Thoracic aorta (tissue), 2 donors: ENCODE measurements at places on chromosomes 12 and 14. TPM values are rescaled to one million over a fixed set of nuclear protein-coding genes. Genes with fewer than 3 reads are reported as not detected.

Gene SPTB
- 9.9 TPM for total RNA-seq

Gene HSP90B1
- total RNA-seq: 522 TPM

DNA sequence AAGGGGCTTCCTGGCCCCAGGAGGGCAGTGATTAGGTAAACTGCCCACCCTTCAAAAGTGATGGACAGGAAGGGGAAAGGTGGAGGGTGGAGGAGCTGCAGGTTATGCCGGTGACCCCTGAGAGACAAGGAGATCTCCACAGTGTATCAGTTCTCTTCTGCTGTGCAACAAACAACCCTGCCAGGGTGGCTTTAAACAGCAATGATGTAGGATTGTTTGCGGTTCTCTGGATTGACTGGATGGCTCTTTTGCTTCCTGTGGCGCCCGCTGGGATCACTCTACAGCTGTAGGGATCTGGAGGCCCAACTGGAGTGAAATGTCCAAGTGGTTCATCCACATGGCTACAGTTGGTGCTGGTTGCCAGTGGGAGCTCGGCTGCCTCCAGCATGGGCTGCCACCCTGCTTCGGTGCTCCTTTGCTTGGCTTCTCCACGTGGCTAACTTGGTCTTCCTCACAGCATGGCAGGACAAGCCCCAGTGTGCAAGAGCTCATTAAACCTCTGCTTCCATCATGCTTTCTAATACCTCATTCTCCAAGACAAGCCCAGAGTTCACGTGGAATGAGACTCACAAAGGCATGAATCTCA, 8.6 kb upstream of the ANKRD9 start:
- DNase-seq: no peak
- no peaks in the 10 kb centered on the region for H3K36me3 ChIP-seq
- H3K27me3 ChIP-seq: no peaks in the 10 kb centered on the region
- no peak overlapping the region for H3K4me3 ChIP-seq

DNA sequence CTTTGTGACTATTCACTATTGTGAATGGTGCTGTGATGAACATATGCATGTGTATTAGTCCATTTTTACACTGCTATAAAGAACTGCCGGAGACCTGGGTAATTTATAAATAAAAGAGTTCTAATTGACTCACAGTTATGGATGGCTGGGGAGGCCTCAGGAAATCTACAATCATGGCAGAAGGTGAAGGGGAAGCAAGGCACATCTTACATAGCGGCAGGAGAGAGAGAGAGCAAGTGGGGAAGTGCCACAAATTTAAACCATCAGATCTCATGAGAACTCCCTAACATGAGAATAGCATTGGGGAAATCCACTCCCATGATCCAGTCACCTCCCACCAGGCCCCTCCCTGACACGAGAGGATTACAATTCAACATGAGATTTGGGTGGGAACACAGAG, 90.8 kb downstream of the ATP23 start:
- H3K4me1 ChIP-seq: no peaks in the 10 kb centered on the region
- no peak for DNase-seq
- no peaks in the 10 kb centered on the region for H3K36me3 ChIP-seq
- H3K27ac ChIP-seq: no peak overlapping the region

DNA sequence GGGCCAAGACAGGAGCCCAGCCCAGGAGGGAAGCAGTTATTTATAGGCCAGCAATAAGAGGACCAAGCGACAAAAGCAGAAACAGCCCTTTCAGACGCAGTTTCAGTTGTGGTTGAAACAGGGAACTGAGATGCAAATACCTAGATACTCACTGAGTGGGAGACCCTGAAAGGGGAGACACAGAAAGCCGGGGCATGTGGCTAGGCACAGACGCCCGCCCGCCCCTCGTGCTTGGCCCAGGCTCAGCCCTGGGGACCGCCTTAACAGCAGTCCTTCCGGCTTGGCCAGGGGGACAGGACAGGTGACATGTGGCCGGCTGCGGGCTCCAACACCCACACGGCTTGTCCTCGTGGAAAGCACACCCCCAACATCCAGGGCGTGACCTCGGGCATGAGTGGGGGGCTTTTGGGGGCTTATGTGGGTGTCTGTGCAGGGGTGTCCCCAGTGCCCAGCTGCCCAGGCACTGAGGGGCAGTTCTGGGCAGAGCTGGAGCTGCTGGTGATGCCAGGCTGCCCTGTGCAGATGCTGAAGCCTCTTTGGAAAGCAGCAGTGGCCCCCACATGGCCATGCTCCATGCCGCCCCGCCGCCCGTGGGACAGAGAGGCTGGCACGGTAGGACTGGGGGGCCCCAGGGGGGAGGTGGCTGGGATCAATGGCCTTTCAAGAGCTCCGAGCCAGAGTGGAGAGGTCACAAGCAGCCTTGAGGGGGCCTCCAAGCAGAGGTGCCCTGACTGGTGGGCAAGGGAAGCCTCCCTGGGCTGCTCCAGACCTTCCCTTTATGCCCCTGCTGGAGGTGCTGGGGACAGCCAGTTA, 2.1 kb downstream of the PLD4 start:
- H3K27ac ChIP-seq: no peak overlapping the region
- no peak overlapping the region for H3K4me3 ChIP-seq
- DNase-seq: no peak
- H3K4me1 ChIP-seq: no peaks in the 10 kb centered on the region
- H3K36me3 ChIP-seq: no peaks in the 10 kb centered on the region

DNA sequence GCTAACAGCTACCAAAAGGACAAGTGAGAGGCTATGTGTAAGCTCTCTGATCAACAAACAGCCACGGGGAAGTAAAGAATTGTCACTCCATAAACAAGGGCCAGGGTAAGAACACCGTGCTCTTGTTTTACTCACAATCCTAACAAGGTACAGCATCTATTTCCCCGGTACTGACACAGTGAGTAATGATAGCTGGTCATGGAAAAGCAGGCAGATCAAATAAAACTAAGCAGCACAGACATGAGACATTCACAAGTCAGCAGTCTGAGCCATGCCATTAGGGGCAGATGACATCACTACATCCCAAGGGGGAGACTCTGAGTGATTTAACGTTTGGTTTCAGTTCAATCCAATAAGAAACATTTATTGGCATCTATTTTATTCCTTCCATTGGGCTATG, 54.4 kb downstream of the ARL6IP4 start:
- no peaks in the 10 kb centered on the region for H3K4me1 ChIP-seq
- no peak for DNase-seq
- H3K27ac ChIP-seq: no peak overlapping the region
- no peaks in the 10 kb centered on the region for H3K27me3 ChIP-seq

- H3K4me3 ChIP-seq: no peak overlapping the region
- DNase-seq: no peak
- no peaks in the 10 kb centered on the region for H3K36me3 ChIP-seq
- no peaks in the 10 kb centered on the region for H3K27me3 ChIP-seq
- H3K4me1 ChIP-seq: peaks cover 11% of the 10 kb centered on the region
- H3K27ac ChIP-seq: no peak overlapping the region
Measured at GRCh38 chr14:77529213-77529612, 30.6 kb upstream of the ISM2 start.

DNA sequence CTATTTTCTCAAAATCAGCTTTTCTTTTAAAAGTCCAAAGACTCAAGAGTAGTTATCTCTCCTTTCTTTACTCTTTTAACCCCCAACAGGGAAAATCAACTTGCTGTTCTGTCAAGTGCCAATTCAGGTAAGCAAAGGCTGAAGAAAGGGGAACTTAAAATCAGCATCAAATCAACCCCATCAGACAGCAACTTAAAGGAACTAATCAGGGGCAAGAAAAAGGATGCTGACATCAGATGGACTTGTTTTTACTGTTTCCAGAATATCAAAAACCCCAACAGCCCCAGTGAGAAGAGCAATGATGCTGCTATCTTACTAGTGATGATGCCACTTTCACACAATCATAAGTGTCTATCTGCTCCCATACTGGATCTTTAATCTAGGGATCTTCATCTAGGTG, 3.4 kb downstream of the BAZ2A start:
- H3K27ac ChIP-seq: no peak overlapping the region
- no peak for DNase-seq
- H3K4me3 ChIP-seq: no peak overlapping the region
- peaks cover 29% of the 10 kb centered on the region for H3K4me1 ChIP-seq
- peaks cover 9% of the 10 kb centered on the region for H3K36me3 ChIP-seq

GRCh38 chr14:64516969-64517368, 12.4 kb downstream of the ZBTB1 start:
- H3K4me1 ChIP-seq: peaks cover 10% of the 10 kb centered on the region
- no peaks in the 10 kb centered on the region for H3K36me3 ChIP-seq
- H3K27ac ChIP-seq: no peak overlapping the region
- no peak overlapping the region for H3K4me3 ChIP-seq

- DNase-seq: no peak
- no peak overlapping the region for H3K4me3 ChIP-seq
- H3K27me3 ChIP-seq: no peaks in the 10 kb centered on the region
- H3K4me1 ChIP-seq: no peaks in the 10 kb centered on the region
Measured at GRCh38 chr14:73125169-73125588, 11.1 kb upstream of the PSEN1 start.

- H3K4me1 ChIP-seq: no peaks in the 10 kb centered on the region
- DNase-seq: no peak
- H3K36me3 ChIP-seq: no peaks in the 10 kb centered on the region
- no peak overlapping the region for H3K27ac ChIP-seq
- H3K27me3 ChIP-seq: no peaks in the 10 kb centered on the region
Measured at GRCh38 chr14:72753044-72753710, 140.7 kb downstream of the DPF3 start.

DNA sequence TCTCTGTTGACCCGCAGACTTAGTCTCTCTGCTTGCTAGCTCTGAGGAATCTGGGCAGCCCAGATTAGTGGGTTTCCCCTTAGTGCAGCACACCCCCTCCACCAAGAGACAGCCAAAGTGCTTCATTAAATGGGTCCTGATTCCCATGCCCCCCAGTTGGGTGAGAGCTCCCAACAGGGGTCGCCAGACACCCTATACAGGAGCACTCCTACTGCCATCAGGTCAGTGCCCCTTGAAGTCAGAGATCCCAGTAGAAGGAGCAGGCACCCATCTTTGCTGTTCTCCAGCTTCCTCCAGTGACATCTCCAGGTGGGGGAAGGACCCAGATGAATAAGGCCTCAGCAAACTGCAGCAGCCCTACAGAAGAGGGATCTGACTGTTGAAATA, 36.7 kb upstream of the C14orf132 start:
- DNase-seq: no peak
- H3K4me3 ChIP-seq: no peak overlapping the region
- no peaks in the 10 kb centered on the region for H3K36me3 ChIP-seq
- H3K27ac ChIP-seq: no peak overlapping the region

DNA sequence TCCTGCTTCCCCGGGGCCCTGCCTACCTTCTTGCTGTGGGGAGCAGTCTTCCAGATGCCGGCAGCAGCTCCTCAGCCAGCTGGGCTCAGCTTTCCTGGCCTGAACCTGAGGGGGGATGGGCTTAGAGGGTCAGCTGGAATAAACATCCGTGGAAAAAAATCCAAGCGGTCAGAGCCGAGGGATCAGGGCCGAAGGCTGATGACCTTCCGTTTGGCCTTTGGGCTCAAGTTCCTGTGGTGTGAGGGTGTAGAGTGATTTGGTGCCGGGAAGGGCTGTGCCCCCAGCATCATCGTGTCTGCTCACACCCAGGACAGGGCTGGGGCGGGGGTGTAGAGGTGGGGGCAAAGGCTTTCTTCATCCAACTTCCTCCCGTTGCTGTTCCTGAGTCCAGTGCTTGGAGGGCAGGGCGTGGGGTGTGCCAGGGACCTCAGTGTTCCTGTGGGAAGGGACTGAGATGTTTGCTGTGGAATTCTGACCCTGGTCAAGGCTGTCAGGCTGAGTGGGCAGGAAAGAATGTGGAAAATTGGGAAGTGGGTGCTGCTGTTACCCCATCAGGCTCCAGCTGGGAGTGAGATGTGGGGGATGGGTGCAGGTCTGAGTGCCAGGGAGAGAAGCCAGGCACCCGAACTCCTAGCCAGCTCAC, 2.6 kb downstream of the SMIM41 start:
- H3K4me1 ChIP-seq: peaks cover 15% of the 10 kb centered on the region
- peaks cover 12% of the 10 kb centered on the region for H3K36me3 ChIP-seq
- H3K27ac ChIP-seq: no peak overlapping the region
- DNase-seq: no peak
- H3K4me3 ChIP-seq: no peak overlapping the region

GRCh38 chr12:39095636-39096330, 190.4 kb upstream of the CPNE8 start:
- H3K27ac ChIP-seq: no peak overlapping the region
- H3K27me3 ChIP-seq: no peaks in the 10 kb centered on the region
- H3K4me3 ChIP-seq: no peak overlapping the region
- no peak for DNase-seq
- no peaks in the 10 kb centered on the region for H3K36me3 ChIP-seq

DNA sequence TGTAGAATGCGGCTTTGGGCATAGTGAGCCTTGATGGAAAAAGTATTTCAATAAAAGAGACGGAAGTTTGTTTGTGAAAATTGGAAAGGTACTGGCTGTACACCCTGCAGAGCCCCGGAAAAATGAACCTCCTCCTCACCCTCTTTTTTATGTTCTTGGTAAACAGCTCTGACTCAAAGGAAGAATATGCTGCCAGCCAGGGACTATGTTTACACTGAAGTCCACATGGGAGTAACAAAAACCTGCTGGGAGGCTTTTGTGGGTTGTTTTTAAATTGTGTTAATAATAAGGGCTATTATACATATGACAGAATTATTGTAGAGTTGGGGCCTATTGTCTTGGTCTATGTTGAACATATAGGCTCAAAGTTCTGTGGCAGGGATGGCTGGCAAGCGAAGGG, 70.7 kb downstream of the TTC8 start:
- no peak overlapping the region for H3K27ac ChIP-seq
- no peaks in the 10 kb centered on the region for H3K36me3 ChIP-seq
- no peaks in the 10 kb centered on the region for H3K4me1 ChIP-seq
- H3K27me3 ChIP-seq: no peaks in the 10 kb centered on the region

GRCh38 chr14:93395231-93395630, 35.5 kb upstream of the UNC79 start:
- H3K27ac ChIP-seq: no peak overlapping the region
- H3K4me1 ChIP-seq: no peaks in the 10 kb centered on the region
- H3K36me3 ChIP-seq: no peaks in the 10 kb centered on the region

DNA sequence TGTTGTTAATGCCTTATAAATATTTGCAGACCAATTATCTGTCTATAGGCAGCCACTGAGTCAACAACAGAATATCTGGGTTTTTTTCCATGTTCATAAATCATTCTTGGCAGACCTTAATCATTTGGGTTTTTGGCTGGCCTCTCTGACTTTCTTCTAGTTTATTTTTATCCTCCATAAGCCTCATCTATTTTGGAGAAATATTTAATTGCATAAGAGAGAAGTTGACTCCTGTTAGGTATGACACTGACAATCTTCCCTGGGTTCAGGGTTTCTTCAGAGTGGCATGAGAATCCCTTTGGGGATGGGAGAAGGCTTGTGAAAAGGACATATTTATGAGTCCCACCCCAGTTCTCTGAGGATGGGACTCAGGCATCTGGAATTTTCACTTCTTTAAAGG, 299.8 kb downstream of the NRXN3 start:
- no peak for DNase-seq
- no peaks in the 10 kb centered on the region for H3K36me3 ChIP-seq
- no peaks in the 10 kb centered on the region for H3K4me1 ChIP-seq
- H3K27ac ChIP-seq: no peak overlapping the region
- H3K27me3 ChIP-seq: no peaks in the 10 kb centered on the region

GRCh38 chr14:64464651-64465050, 648 bp upstream of the AKAP5 start:
- DNase-seq: no peak
- peaks cover 5% of the 10 kb centered on the region for H3K4me1 ChIP-seq
- H3K4me3 ChIP-seq: peak overlapping the region; percentile 83
- H3K27me3 ChIP-seq: no peaks in the 10 kb centered on the region

GRCh38 chr14:91996948-91997371, 42.9 kb downstream of the TRIP11 start:
- no peak for DNase-seq
- no peaks in the 10 kb centered on the region for H3K36me3 ChIP-seq
- H3K27me3 ChIP-seq: no peaks in the 10 kb centered on the region
- peak overlapping the region; percentile 26 for H3K27ac ChIP-seq
